ENCODE measurements at places on chromosomes 16 and 17.

GRCh38 chr16:88192601-88193000 is 190.2 kb upstream of the ZNF469 start:
- DNase-seq = no peak

GRCh38 chr17:79887451-79887991 is 48.3 kb upstream of the CBX4 start:
- DNase-seq = no peak

GRCh38 chr17:77857613-77858012 is 100.9 kb upstream of the TNRC6C start:
- DNase-seq = no peak

GRCh38 chr17:65088621-65089360 is 32.3 kb upstream of the GNA13 start:
- DNase-seq = no peak

DNA sequence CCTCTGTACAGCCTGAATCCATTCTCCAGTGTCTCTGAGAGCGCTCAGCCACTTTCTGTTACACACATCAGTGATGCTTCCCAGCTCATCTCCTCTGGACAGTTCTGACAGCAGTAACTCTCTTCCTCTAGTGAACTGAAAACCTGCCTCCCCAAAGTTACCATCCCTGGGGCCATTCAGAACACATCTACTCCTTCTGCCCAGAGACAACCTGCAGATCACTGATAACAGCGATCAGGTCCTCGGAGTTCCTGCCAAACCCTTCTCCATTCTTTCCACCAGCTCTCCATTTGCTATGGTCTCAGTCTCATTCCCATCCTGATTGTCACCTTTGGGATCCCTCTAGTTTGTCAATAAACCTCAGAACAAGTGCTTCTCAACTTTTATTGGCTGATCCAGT is 7.3 kb downstream of the ZZEF1 start:
- no peak for DNase-seq

- no peak for DNase-seq
These were observed 704.1 kb downstream of the CDH11 start for GRCh38 chr16:64417711-64418227.

Measured in stimulated activated CD8-positive, alpha-beta memory T cell treated with anti-CD3 and anti-CD28 coated beads, Interleukin-4, amount 100 ng/mL, for 24 hours (primary cell).